ENCODE measurements at places on chromosomes 11 and 22. TPM values are rescaled to one million over a fixed set of nuclear protein-coding genes. Genes with fewer than 3 reads are reported as not detected.

- no peak for DNase-seq
These were observed 84.6 kb downstream of the ETS1 start for GRCh38 chr11:128502726-128503125.

The SYT13 gene
- total RNA-seq = 1.3 TPM

GRCh38 chr11:8747173-8747572, 64.6 kb downstream of the RPL27A start:
- DNase-seq = no peak

DNA sequence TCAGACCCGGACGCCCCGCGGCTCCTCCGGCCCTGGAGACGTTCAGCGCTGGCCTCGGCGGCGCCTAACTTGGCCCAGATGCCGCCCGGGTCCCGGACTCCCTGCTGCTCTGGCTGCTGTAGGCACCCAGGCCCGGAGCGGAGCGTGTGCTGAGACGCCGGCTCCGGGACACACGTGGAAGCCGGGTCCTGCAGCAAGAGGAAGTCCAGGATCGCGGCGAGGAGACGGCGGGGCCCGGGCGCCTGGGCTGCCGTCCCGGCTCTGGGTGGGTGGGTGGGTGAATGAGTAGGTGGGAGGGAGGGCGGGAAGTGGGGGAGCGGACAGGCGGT, 223 bp downstream of the WT1 start:
- no peak for DNase-seq

DNA sequence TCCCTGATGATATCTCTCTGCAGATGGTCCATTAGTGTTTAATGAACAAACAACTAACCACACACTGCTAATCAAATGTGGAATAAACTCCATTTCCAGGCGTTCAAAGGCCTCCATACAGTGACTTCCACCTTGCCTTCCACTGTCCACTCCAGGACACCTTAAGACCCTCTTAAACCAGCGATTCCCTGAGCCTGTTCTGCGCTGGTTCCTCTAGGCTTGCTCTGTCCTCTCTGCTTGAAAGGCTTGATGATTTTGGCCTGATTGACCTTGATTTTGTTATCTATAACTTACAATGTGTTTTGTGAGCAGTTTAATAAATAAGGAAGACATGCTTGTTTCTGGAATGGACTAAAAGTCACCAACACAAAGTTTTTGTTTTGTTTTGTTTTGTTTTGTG, 12.0 kb downstream of the OVCH2 start:
- no peak for DNase-seq

All from stomach (tissue), 19 donors.